Activated naive CD4-positive, alpha-beta T cell (primary cell): ENCODE measurements at places on chromosomes 2 and 18.

- no peak for DNase-seq
These were observed 19.4 kb downstream of the ZNF516 start for GRCh38 chr18:76475450-76476194.

GRCh38 chr18:41881285-41881684 lies 73.7 kb upstream of the PIK3C3 start:
- DNase-seq = no peak

GRCh38 chr18:11807233-11807632 lies 44.0 kb upstream of the CHMP1B start:
- no peak for DNase-seq

- DNase-seq = no peak
These were observed 1230.6 kb upstream of the CHAC2 start for GRCh38 chr2:52536929-52537460.

DNA sequence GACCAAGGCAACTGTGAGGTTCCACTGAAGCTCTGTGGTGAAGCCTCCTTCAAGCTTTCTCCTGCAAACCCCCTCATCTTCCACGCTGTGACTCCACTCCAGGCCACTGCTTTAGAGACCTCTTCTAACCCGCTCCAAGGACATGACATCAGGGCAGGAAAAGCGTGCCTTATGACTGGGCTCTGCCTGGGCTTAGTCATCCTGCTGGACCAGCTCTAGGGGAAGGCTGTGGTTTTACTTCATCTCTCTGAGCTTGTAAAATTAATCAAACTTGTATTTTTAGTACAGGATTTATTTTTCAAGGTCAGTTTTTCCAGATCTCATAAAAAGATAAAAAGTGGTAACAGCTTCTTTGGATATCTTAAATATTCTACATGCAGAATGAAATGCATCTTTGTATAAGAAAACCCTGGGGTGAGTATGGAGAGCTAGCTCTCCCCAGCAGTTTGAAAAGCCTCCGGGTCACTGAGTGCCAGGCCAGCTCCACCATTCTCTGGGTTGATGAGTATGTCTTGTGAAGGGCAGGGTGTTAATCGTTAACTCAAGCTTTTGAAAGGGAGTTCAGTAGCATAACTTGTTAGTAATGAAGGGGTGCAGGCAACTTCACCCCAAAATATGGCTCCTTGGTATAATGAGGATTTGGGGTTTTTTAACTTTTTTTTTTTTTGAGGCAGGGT lies 33.1 kb upstream of the YPEL5 start:
- no peak for DNase-seq

- DNase-seq = no peak
These were observed 136.2 kb upstream of the ARHGAP28 start for GRCh38 chr18:6593142-6593885.

DNA sequence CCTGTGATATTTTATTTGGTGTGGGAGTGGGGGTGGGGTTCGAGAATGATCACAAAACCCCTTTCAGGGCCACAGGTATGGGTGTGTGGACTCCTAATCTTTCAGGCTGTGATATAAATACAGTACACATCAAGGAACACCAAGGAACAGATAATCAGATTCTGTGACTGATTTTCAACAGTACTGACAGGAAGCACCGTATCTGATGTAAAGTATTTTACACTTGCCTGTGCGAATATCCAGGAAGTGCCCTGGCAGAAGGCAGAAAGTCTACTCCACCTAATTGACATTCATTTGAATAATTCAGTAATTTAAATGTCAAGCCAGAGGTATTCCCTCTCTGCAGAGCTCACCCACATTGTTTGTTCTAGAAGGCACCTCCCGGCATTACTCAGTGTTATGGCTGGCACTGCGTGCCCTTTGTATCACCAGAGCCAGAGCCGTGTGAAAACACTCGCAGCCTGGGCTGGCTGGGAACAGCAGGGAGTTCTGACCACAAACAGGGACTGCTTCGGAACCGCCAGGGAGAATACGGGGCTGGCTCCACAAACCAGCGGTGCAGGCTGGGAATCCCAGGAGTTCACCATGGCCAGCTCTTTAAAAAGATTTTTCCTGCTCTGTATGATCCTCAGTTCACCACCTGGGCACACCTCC lies 91.8 kb downstream of the ACVR1 start:
- DNase-seq = no peak

GRCh38 chr2:42764096-42764495 lies at the start of gene OXER1:
TSS of gene OXER1 (minus strand) at chr2:42764135. CDS start at chr2:42764062, 73 bp downstream.
- DNase-seq = no peak

GRCh38 chr2:223046470-223047040 lies 5.4 kb upstream of the KCNE4 start:
- DNase-seq = no peak

- peak; percentile 17 for DNase-seq
These were observed 76.0 kb downstream of the CD28 start for GRCh38 chr2:203782262-203782976.

DNA sequence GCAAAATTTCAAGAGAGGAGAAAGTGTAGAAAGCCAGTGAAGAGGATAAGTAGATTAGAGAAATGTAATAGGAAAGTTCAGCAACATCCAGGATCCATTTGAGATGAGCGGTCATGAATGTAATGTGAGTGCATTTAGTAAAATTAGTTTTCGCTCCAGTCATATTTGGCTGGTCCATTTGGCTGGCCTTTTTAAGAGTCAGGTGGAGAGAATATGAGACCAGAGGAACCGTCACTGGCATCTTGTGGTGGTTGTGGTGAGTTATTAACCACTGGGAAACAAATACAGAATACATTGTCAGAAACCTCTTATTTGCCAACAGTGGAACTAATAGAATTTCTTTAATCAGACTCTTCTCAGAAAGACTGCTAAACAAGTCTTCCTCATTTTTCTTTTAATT lies 1064.3 kb upstream of the CDH2 start:
- DNase-seq = no peak

DNA sequence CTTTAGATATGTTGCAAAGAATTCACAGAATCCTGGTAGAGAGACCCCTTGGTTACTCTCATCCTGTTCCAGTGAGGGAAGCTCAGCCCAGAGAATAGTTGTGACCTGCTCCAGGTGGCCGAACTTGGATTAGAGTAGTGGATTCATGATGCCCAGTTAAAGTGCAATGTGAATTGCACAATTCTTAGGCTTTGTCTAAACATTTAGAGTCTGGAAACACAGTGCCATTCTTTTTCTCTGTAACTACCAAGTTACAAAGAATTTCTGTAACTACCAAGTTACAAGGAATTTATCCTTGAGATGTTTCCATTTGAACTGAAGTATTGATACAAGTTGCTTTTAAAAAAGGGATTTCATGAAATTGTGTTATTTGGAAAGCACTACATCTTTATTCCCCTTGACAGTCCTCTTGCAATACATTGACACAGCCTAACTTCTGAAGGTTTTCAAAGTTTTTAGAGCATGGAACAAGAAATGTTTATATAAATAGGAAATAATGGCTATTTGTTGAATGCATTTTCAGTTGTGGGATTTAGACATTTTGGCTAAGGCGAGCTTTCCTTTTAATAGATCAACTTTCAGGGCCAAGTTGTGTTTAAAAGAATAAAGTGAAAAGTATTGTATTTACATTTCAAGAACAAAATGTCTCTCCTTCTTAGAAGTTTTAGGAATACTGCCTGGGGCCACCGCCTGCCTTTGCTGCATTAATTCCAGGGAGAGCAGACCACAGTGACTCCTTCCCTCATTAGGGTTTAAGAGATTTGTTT lies 315.0 kb downstream of the LPIN1 start:
- no peak for DNase-seq

GRCh38 chr2:20303966-20304365 lies 46.7 kb downstream of the PUM2 start:
- no peak for DNase-seq

GRCh38 chr2:71101656-71102055 lies 28.4 kb downstream of the MCEE start:
- DNase-seq = no peak

GRCh38 chr2:100733391-100734187 lies 86.3 kb upstream of the NPAS2 start:
- DNase-seq = no peak

DNA sequence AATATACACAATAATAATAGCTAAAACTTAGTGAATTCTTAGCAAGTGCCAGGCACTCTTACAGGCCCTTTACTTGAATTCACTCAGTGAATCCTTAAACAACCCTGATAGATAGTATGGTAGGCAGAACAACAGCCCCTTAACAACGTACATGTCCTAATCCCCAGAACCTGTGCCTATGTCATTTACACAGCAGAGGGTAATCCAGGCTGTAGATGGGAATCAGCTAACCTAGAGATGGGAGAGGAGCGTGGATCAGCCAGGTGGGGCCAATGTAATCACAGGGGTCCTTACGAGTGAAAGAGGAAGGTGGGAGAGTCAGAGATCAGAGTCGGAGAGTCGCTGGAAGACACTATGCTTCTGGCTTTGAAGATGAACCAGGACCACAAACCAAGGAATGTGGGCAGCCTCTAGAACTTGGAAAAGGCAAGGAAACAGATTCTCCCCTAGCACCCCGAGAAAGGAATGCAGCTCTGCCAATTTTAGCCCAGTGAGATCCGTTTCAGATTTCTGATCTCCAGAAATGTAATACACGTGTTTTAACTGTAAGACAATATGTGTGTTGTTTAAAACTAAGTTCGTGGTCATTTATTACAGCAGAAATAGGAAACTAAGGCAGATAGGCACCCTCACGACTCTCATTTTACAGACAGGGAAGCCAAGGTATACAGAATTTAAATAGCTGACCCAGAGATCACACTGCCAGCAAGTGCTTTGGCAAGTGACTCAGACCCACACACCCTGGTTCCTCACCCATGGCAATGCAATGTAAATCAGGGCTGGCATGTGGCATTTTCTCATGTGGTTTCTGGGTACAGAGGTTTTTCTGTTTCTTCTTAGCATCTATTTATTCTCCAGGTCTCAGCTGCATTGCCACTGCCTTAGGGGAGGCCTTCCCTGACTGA lies 68.9 kb downstream of the DOCK10 start:
- DNase-seq = no peak

- no peak for DNase-seq
These were observed 50.8 kb upstream of the ACSL3 start for GRCh38 chr2:222810044-222810443.

- DNase-seq = no peak
These were observed 352.6 kb downstream of the SS18 start for GRCh38 chr18:25737710-25738311.

GRCh38 chr18:9281780-9282179 lies 52.8 kb upstream of the TWSG1 start:
- no peak for DNase-seq

DNA sequence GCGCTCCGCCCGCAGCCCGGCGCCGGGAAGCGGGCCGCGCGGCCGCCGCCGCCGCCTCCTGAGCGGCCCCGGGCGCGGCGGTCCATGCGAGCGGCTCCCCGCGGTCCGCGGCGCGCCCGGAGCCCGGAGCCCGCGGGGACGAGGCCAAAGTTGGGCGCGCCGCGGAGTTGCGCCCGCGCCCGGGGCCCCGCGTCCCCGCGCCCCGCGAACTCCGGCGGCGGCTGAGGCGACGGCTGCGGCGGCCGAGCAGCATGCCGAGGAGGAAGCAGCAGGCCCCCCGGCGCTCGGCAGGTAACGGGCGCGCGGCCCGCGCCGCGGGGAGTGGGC lies 992 bp downstream of the TSHZ1 start:
- DNase-seq = no peak

DNA sequence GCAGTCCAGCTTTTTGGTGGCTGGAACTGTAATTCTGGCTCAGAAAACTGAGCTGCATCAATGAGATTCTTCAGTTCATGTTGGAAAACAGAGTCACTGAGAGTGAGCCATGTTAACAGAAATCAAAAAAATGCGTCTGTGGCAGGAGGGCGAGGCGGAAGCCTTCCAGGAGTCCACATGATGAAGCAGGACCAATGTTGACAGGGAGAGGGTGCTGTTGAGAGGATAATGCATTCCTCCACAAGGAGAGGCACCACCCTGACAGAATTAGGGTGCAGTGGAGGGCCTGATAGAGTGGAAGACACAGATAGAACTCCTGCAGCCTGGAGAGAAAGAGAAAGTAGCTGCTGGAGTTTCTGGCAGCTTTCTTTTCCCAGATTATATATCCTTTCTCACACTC lies 111.5 kb downstream of the MGAT5 start:
- no peak for DNase-seq

- DNase-seq = no peak
These were observed 107.6 kb upstream of the NOSTRIN start for GRCh38 chr2:168694866-168695265.

- no peak for DNase-seq
These were observed 643.3 kb downstream of the SOCS6 start for GRCh38 chr18:70931942-70932814.

- no peak for DNase-seq
These were observed 75.8 kb downstream of the NRP2 start for GRCh38 chr2:205758051-205758450.

DNA sequence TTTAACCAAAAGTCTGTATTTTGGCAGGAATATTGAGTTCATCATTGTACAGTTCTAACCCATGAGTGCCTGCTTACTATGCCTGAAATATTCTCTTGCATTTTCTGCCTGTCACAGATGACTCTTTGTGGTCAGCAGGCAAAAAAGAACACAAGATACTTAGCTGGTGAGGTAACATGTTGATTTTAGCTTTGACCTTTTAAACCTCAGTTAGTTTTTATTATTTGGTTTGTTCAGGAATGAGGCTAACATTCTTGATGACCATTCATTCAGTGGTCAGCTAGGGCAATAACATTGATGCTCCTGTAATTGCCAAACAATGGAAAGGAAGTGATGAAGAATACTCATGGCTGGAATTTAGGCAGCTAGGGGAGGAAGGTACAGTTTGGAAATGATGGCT lies 491.2 kb downstream of the PIK3C3 start:
- no peak for DNase-seq

- DNase-seq = no peak
These were observed 11.7 kb upstream of the NAPG start for GRCh38 chr18:10514082-10514481.

DNA sequence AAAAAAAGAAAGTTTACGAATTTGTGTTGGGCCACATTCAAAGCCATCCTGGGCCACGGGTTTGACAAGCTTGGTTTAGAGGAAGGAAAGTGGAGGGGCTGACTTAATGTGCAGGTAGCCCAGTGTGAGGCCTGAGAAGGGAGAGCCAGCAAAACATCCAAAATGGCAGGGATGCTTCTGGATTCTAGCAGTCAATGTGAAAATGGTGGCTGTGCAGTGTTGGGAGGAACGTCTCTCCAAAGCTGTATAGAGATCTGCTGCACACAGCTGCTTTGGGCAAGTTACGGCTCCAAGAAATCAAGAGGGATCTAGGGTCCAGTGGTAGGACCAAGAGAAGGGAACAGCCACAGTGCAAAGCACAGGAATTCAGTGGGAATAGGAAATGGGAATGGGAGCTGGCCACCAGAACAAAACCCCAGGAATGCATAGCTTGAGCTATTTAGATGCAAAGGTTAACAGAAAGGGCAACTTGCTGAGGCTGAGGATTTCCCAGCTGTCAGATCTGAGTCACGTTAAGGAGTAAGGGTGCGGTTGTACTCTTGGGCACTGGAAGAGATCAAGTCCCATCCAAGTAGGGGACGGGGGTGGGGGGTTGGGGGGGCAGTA lies 70.6 kb downstream of the B3GNT2 start:
- no peak for DNase-seq

GRCh38 chr18:48975120-48975816 lies 24.5 kb upstream of the SMAD7 start:
- DNase-seq = no peak
